NCI-H774 (cell line): ENCODE measurements at places on chromosomes 7 and 10.

DNA sequence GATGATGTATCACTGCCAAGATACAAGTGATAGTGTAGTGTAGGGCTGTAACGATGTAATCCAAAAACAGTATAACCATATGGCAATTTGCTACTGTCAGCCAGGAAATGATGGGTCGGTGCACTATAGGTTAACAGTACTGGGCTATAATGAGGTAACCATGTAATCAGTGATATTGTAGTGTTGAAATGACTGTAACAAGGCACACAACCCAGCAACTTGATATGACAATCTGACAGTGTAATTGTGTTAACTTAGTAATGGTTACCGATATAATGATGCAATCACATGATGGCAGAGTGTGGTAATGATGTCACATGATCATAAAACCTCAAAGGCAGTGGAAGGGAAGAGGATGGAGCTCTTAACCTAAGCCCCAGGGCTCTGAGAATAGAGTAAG lies 73.8 kb upstream of the SLF2 start:
- no peak for DNase-seq

GRCh38 chr7:106190589-106191330 lies 78.6 kb upstream of the SYPL1 start:
- peak; percentile 46 for DNase-seq

- no peak for DNase-seq
Observed at GRCh38 chr7:151904270-151904669, 27.4 kb upstream of the PRKAG2 start.

- no peak for DNase-seq
Observed at GRCh38 chr7:94962661-94963060, 55.3 kb downstream of the PPP1R9A start.

GRCh38 chr7:92423710-92424131 lies 23.6 kb upstream of the GATAD1 start:
- DNase-seq: no peak

- no peak for DNase-seq
Observed at GRCh38 chr7:13144673-13145072, 457.2 kb downstream of the ARL4A start.

- DNase-seq: no peak
Observed at GRCh38 chr10:95133016-95133752, 60.9 kb upstream of the ACSM6 start.

DNA sequence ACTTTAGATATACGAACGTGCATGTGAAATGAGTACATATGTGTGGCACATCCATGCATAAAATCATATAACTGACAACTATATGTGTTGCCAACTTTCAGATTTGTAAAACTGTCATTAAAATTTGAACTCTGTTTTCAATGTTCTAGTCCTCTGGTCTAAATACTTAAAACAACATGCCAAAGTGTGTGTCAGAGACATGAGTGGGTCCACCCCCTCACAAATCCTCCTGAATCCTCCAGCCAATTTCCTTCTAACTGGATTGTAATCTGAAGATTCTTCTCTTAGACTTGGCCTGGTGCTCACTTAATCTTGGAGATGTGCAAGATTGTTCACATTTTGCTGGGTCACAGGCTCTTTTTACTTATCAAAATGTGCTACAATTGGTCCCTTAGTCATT lies 184.1 kb downstream of the RELN start:
- DNase-seq: no peak

DNA sequence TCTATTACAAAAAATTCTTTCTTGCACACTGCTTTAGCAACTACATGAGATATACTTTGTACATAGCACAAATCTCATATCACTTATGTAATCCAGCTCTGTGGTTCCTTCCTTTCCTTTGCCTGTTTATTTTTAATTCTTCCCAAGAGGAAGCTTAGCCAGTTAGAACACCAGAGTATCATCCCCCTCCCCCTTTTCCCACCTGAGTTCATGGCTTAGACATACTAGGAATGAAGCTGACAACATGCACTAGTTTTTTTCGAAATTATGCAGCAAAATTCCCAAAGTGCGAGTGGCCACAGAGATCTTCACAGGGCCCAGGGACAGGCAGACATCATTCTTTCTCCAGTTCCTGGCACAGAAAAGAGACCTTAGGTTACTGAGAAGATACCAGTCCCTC lies 17.8 kb downstream of the CAV1 start:
- no peak for DNase-seq

GRCh38 chr10:102814873-102815661 lies 22.1 kb downstream of the CYP17A1 start:
- no peak for DNase-seq

DNA sequence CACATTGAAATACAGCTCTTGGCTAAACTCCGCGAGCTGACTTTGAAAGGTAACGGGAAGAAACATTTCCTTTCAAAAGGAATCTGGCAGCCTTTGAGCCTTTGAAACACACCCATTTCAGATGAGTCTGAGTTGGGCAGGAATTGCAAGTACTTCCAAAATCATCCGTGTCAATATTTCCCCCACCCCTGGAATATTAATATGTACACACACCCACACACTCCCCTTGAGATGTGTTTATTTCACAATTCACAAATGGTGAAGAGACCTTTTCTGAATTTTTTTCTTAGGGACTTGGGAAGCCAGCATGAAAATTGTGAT lies 438.7 kb upstream of the NRP1 start:
- DNase-seq: no peak

- no peak for DNase-seq
Observed at GRCh38 chr10:125164421-125164820, 4.1 kb upstream of the CTBP2 start.

DNA sequence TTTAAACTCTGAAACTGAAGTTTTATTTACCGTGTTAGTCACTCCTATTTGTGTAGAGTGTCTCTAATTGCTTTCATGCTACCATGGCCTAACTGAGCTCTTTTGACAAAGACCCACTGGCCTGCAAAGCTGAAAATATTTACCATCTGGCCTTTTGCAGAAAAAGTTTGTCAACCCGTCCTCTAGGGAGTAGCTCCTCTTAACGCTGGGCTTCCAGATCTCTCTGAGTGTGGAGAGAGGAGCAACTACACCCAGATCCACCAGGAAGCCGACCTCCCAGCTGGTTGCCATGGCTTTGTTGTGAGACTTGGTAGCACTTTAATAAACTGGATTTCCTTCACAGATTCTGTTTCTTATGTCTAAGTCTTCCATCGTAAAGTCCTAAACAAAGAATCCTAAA lies 4.2 kb upstream of the C10orf71 start:
- DNase-seq: no peak

GRCh38 chr7:120792091-120792860 lies 65.7 kb downstream of the TSPAN12 start:
- DNase-seq: no peak

DNA sequence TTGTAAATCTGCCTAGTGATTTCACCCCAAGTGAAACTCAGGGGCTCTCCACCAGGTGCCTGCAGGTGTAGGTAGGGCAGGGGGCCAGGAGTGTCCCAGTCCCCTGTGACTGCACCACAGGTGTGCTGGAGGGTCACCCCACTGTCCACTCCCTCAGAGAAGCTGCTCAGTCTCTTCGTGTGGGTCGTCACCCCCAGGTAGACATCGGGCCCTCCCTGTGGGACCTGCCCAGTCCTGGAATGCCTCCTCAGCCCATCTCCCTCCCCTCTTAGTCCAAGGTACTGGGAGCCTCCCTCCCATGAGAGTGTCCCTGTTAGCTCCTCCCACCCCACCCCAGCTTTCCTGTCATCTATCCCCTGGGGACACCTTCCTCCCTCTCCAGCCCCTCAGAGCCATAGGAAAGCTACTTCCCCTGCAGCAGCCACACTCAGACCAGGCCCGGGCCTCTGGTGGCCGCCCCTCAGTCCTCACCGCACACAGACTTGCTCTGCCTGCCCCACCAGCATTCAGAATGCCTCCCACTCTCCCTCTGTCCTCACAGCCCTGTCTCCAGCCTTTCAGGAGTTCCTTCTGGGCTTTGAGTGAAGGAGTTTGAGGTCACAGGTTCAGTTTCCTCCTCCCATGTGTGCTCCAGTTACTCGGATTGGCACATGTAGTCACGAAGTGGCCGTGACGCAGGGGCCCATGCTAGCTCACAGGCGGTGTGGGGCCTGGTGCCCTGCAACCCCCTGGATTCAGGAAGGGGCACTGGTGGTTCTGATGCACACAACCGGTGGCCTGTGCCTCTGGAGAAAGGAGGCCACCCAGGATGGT lies 5.1 kb downstream of the ALOX5 start:
- DNase-seq: no peak

DNA sequence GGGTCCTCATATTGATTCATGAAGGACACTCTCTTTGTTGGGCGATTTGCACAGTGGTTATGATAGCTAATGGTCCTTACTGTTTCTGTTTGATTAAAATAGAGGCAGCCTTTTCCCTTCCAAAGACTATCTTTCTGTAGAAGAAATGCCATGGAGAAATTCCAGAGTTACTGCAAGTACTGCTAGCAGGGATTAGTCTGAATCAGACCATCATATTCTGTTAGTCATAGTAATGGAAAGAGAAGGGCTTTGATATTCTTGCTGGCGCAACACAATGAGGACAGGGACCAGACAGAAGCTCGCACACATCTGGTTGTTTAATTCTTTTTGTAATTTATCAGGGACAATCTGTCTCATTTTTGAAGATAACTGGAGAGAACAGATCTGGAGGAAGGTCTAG lies 304.5 kb upstream of the FZD8 start:
- no peak for DNase-seq

- DNase-seq: no peak
Observed at GRCh38 chr10:122992031-122992585, 11.9 kb downstream of the PSTK start.

- DNase-seq: no peak
Observed at GRCh38 chr7:30251708-30252329, 32.6 kb upstream of the ZNRF2 start.

DNA sequence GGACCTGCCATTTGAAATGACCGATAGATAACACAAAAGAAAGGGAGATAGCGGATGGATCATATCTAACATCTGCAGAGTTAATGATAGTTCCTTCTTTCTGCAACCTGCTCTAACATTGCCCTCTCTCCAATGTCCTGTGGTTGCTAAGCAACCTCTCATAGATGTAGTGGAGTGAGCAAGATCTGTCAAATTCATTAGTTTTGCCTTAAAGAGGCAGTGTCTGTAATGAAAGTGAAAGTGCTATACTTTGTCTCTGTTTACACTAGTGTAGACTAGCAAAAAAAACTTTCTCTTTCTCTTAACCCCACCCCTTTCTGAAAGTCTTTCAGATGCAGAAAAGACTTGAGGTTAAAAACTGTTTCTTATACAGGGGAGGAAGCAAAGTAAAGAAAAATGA lies 1196.9 kb downstream of the SORCS3 start:
- peak; percentile 13 for DNase-seq

DNA sequence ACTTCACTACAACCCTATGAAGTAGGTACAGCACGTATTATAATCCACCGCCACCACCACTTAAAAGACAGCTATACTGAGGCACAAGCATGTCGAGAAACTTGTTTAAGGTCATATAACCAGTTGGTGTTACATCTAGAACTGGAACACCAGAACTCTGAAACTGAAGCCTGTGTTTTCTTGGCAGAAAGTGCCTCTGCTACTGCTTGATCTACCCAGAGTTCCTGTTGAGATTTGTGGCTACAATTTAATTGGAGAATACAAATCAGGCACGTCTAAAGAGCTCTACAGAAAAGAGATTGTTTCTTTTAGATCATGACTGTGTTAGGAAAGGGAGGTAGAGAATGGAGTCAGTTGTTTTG lies 4.3 kb upstream of the ADD3 start:
- DNase-seq: no peak

DNA sequence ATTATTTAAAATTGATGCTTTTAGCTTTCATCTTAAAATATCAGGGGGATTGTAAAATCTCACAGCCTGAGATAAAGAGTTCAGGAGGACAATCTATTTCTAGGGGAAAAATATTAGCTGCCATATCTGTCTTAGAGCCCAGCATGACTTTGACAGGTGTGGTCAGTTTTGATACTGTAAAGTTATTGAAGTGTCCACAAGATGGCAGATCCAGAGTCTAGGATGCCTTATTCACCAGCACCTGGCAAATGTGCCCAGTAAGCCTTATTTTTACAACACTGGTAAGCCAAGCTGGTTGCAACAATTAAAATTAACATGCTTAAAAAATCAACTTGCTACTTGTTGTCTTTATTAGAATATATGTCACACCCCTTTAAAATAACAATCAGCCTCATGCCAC lies 579.3 kb downstream of the SH2D4B start:
- no peak for DNase-seq

- no peak for DNase-seq
Observed at GRCh38 chr10:76119515-76119914, 688.1 kb downstream of the LRMDA start.

DNA sequence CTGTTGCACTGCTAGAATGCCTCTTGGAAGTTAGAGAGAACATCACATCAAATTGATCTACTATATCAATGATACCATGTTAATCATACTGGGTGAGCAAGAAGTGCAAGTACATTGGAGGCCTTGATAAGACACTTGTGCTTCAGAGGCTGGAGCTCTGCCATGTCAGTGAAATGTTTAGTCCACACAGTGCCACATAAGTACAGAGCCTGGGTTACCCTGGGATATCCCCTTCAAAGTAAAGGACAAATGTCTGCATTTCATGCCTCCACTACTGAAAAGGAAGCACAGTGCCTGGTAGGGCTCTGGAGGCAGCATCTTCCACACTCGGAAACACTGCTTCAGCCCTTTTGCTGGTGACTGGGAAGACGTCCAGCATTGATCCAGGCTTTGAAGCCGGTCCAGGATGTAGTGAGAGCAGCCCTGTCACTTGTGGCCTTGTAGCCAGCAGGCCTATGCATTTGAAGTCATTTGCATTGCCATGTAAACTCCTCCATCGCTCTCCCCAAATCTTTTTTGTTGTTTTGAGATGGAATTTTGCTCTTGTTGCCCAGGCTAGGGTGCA lies 15.7 kb upstream of the STN1 start:
- DNase-seq: no peak

- no peak for DNase-seq
Observed at GRCh38 chr7:94556028-94556427, 46.4 kb downstream of the CASD1 start.

- DNase-seq: peak; percentile 17
Observed at GRCh38 chr10:61760943-61761824, 98.5 kb downstream of the CABCOCO1 start.

GRCh38 chr10:75395932-75396630 lies 5.5 kb downstream of the ZNF503 start:
- DNase-seq: no peak

DNA sequence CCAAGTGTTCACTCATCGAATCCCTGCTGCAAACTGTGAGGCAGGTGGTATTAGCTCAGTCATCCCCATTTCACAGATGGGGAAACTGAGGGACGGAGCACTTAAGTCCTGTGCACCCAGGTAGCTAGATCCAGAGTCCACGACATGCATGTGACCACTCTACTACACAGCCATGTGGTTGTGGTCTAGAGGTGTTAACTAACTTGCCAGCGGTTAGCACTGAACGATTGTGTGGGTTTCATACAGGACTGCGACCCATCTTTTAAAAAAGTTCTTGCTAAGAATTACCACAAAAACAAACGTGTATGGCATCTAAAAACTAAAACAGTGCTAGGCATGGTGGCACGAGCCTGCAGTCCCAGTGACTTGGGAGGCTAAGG lies 16.1 kb upstream of the ABCC2 start:
- DNase-seq: no peak

- no peak for DNase-seq
Observed at GRCh38 chr10:132904181-132904813, 38.1 kb downstream of the CFAP46 start.

GRCh38 chr10:88048312-88048711 lies 184.9 kb downstream of the PTEN start:
- no peak for DNase-seq

GRCh38 chr10:28327491-28327880 lies 24.6 kb upstream of the MPP7 start:
- DNase-seq: no peak

GRCh38 chr10:107230887-107231286 lies 66.4 kb upstream of the SORCS1 start:
- DNase-seq: no peak

- DNase-seq: no peak
Observed at GRCh38 chr7:25967278-25968204, 184.5 kb upstream of the NFE2L3 start.
